ENCODE measurements at places on chromosomes 1 and 21.

DNA sequence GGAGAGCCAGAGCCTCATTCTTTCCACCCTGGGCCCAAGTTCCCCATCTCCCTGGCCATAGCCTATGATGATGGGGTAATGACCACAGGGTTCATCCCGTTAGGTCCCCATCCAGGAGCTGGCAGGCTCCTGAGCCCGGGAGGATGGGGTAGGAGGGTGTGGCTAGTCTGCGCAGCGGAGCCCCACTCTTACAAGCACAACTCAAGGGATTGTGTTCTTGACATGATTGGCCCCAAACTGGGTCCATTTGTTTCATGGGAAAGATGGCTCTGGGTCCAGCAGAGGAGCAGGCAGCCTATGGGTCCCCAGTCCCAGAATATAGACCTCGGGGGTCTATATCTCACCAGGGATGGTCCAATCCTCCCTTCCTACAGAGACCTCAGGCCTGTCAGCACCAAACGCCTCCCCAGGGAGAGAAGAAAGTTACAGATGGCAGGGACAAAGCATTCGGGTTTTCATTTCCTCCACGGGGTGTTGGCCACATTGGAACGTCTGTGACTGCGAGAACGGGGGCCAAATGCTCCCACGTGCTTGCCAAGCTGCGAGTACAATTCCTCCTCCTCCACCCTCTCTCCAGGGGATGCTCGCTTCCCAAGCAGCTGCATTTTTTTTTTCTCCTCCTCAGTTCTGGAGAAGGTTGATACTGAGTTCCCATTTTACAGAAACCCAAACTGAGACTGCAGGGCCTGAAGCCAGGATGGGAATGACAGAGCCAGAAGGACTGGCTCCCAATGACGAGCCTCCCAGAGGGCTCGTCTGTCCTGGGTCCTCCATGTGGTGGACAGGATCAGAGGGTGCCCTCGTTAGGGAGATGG lies 71.0 kb downstream of the DHRS3 start:
- no peak for DNase-seq

GRCh38 chr1:40389871-40390560 lies 16.5 kb downstream of the SMAP2 start:
- no peak for DNase-seq

- DNase-seq, result no peak
These were observed 40.5 kb upstream of the FHAD1 start for GRCh38 chr1:15206418-15207030.

- no peak for DNase-seq
These were observed 4.5 kb downstream of the MAP7D1 start for GRCh38 chr1:36160388-36160948.

GRCh38 chr1:182621906-182622305 lies 17.7 kb upstream of the RGS16 start:
- no peak for DNase-seq

Data from NCI-H82 (cell line).